CD4-positive, alpha-beta T cell (primary cell): ENCODE measurements at places on chromosomes 4 and X. TPM values are rescaled to one million over a fixed set of nuclear protein-coding genes. Genes with fewer than 3 reads are reported as not detected.

DNA sequence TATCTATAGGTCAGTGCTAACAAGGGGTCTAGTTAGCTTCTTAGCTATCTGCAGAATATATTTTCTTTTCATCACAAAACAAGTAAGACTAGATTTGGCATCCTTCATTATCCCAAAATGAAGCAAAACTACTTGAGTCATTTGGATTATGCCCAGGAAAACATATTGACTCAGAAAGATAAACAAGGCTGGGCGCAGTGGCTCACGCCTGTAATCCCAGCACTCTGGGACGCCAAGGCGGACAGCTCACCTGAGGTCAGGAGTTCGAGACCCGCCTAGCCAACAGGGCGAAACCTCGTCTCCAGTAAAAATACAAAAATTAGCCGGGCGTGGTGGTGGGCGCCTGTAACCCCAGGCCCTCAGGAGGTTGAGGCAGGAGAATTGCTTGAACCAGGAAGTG lies 18.0 kb upstream of the MND1 start:
- no peak overlapping the region for H3K4me3 ChIP-seq
- no peaks in the 10 kb centered on the region for H3K27me3 ChIP-seq
- no peaks in the 10 kb centered on the region for H3K4me1 ChIP-seq
- no peaks in the 10 kb centered on the region for H3K36me3 ChIP-seq

- H3K27ac ChIP-seq, result no peak overlapping the region
- H3K4me3 ChIP-seq, result no peak overlapping the region
- no peak for DNase-seq
- H3K27me3 ChIP-seq, result no peaks in the 10 kb centered on the region
Measured at GRCh38 chr4:2367626-2368025, 50.8 kb downstream of the ZFYVE28 start.

CXCL6 gene
- total RNA-seq, result not detected

DNA sequence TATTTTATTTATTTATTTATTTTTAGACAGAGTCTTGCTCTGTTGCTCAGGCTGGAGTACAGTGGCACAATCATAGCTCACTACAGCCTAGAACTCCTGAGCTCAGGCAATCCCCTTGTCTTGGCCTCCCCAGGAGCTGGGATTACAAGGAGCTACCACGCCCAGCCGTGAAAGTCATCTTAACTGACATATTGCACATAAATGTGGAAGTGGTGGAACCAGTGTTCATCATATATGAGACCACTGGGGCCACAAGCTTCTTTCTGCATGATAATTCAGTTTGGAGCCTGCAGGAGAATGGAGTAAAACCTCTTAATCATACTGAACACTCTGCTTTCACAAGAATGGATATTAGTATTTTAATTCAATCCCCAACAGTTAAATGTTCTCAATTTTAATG lies 12.5 kb upstream of the CTSO start:
- H3K27ac ChIP-seq, result no peak overlapping the region
- no peaks in the 10 kb centered on the region for H3K27me3 ChIP-seq
- no peak overlapping the region for H3K4me3 ChIP-seq
- no peaks in the 10 kb centered on the region for H3K4me1 ChIP-seq
- no peaks in the 10 kb centered on the region for H3K36me3 ChIP-seq

HSFX2 gene
- not detected for total RNA-seq

DNA sequence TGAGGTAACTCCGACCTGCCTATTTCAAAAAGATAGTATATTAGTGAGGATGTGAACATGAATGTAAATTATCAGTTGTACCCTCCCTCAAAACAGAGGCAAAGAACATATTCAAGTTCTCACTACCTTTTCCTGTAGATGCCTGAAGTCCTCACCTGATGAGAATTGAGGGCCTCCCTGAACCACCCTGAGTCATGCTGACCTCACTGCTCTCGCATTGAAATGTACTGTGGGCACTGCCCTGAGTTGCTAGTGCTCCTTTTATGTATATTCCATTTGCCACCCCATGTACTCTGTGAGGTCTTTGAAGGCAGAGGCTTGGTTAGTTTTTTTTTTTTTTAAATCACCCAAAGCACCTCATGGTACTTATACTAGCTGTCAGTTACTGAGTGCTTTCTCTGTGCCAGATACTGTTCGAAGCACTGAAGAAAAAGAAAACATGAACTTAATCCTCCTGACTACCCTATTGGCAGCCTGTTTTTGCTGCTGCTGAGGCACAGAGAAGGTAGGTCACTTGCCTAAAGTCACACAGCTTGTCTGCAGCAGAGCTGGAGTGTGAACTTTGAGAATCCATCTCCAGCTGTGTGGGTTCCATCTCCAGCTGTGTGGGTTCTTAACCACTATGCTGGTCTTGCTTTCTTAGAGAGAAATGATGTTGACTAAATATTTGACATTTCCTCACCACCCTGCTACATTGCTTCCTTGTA lies 253.1 kb upstream of the GPC4 start:
- no peak overlapping the region for H3K4me3 ChIP-seq
- H3K36me3 ChIP-seq, result no peaks in the 10 kb centered on the region
- H3K27me3 ChIP-seq, result no peaks in the 10 kb centered on the region

IL9R gene
- 1.1 TPM for total RNA-seq

- H3K36me3 ChIP-seq, result no peaks in the 10 kb centered on the region
- H3K4me3 ChIP-seq, result no peak overlapping the region
- no peaks in the 10 kb centered on the region for H3K4me1 ChIP-seq
- no peaks in the 10 kb centered on the region for H3K27me3 ChIP-seq
- H3K27ac ChIP-seq, result no peak overlapping the region
Measured at GRCh38 chr4:94711635-94712034, 46.1 kb upstream of the BMPR1B start.

DNA sequence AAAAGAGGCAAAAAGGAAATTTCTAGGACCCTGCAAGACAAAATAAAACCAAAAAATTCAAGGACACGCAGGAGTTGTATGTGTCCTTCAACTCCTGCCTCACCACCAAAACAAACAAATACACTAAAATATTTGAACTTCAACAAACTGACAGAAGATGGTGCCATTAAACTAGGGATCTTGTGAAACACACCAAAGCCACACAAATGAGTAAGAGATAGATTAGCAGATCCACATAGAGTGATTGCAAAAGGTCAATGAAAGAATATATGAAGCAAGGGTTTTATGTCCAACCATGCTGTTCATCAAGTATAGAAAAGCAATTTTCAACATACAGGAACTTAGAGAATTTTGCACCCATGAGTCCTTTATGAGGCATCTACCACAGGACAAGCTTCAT lies 40.1 kb upstream of the SCML1 start:
- H3K4me3 ChIP-seq, result no peak overlapping the region
- no peaks in the 10 kb centered on the region for H3K4me1 ChIP-seq
- H3K27me3 ChIP-seq, result no peaks in the 10 kb centered on the region
- no peaks in the 10 kb centered on the region for H3K36me3 ChIP-seq
- no peak overlapping the region for H3K27ac ChIP-seq

PRSS48 gene
- not detected for total RNA-seq

TMEM154 gene
- total RNA-seq, result 13.6 TPM
